ENCODE measurements at places on chromosomes 3 and 15.

DNA sequence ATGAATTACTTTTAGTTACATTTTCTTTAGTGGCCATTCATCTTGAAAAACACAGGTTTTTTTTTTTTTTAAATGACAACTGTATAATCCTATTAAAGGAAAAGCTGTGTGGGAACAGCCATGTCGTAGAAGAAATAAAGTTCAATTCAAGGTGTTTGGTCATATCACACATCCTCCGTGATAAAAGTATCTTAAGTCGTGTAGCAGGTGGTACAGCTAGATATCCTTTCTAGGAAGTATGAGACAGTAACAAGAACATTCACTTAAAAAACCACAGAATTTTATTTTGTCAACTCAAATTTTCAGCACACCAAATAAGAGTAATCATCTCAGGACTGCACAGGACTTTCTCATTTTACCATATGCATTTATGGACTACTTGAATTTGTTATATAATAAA, 16.1 kb downstream of the ZDHHC23 start:
- no peak for DNase-seq

- no peak for DNase-seq
Measured at GRCh38 chr3:128380295-128380694, 86.4 kb downstream of the DNAJB8 start.

GRCh38 chr15:71349336-71349735, 234.1 kb downstream of the THSD4 start:
- no peak for DNase-seq

DNA sequence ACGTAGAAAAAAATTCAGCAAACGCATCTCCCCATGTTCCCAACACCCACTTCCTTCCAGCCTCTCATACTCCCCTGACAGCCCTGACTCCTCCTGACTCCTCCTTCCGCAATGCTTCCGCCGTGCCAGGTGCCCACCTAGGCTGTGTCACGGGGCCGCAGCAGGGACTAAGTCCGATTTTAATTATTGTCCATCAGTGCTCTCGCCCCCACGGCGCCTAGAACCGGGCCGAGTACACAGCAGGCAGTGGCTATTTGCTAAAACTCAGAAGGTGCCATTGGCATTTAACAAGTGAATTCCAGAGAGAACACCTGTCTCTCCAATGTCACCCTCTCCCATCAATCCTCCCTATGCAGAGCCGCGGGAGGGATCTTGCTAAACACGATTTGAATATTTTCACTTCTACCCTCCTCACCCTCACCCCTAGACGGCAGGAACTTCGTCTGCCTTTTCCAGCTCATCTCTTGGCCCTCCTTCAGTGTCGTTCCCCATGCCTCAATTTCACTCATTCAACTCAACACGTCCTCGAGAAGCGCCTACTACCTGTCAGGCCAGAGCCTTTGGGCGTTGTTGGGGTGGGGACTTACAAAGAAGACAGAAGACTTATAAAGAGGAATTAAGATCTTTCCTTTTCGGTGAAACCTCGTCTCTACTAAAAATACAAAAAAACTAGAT, 11.5 kb upstream of the SHF start:
- no peak for DNase-seq

DNA sequence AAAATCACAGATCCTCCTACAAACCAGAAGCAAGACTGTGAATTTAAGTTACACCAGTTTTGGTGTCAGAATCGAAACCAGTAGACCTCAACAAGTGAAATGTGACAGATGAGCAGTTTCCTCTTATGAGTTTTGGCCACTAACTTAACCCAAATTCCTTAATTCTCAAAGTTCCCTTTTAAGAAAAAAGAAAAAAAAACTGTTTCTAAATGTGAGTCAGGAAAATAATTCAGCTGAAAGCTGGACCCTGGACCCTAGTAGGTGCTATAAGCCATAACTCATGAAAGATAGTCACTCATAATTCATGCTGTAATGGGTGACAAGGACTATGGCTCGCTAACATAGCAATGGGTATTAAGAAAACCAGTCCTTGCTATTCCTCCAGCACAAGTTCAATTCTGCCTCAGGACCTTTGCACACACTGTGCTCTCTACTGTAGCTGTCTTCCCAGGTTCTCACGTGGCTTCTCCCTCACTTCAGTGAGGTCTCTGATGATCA, 9.0 kb upstream of the THRB start:
- no peak for DNase-seq

- DNase-seq, result no peak
Measured at GRCh38 chr3:183161552-183162336, 790 bp downstream of the LAMP3 start.

DNA sequence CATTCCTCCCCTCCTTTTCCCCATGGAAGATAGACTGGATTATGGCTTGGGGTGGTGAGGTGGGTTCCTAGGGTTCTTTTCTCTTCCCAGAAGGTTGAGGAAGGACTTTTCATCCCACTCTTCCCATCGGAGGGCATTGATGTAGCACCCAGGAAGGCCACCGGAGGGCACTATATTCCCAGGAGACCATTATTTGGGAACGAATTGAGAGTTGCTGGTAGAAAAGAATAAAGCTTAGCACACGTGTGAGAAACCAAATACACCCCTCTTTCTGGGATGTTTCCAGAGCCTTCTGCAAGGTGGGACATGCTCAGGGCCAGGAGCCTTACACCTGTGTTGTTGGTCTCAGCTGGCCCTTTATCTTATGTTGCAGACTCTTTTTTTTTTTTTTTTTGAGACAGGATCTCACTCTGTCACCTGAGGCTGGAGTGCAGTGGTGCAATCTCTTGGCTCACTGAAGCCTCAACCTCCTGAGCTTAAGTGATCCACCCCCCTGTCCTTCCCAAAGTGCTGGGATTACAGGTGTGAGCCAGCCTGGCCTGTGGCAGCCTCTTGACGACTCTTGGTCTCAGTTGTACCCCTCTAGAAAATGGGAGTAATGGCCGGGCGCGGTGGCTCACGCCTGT, 6.3 kb upstream of the CDC25A start:
- no peak for DNase-seq

Measured in stimulated activated CD4-positive, alpha-beta T cell treated with anti-CD3 and anti-CD28 coated beads, TNF-alpha, amount 100 ng/mL, for 1 hour (primary cell).